Cerebellar cortex (tissue), 1 donor: ENCODE measurements at places on chromosomes 7 and 10.
A peak's percentile ranks its signal among the peaks of the same experiment; 100 is the strongest.

DNA sequence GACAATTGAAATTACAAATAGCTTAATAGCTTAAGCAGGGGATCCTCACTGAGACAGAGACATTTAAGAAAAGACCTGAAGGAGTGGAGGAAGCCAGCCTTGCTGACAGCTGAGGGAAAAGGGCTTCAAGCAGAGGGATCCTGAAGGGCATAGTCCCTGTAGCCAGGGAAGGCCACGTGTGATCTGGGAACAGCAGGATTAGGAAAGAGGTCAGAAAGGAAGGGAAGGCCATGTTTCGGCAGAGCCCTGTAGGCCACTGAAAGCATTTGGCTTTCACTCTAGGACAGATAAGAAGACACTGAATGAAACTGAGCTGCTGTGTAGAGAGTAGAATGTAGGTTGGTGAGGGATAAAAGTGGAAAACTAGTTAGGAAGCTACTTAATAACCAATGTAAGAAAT, 3.4 kb upstream of the AKR1C8 start:
- no peak for DNase-seq

DNA sequence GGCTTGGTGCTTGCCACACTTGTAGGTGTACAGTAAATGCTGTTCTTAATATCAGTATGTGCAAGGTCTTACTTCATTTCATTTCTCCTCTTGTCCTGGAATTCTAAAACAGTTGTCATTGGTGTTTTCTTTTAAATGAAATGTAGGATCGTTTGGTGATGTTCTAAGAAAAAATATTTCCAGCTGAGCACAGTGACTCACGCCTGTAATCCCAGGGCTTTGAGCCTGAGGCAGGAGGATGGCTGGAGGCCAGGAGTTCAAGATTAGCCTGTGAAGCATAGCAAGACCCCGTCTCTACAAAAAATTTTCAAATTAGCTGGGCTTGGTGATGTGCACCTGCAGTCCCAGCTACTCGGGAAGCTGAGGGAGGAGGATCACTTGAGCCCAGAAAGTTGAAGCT, 32.6 kb upstream of the ELN start:
- no peak for DNase-seq

- DNase-seq = no peak
Measured at GRCh38 chr7:29285444-29285793, 90.8 kb downstream of the CHN2 start.

- no peak for DNase-seq
Measured at GRCh38 chr10:34758447-34758996, 56.6 kb downstream of the PARD3 start.

- no peak for DNase-seq
Measured at GRCh38 chr10:132431537-132432175, 34.7 kb downstream of the PWWP2B start.

GRCh38 chr7:2120841-2121830, 111.6 kb downstream of the MAD1L1 start:
- no peak for DNase-seq

- DNase-seq = no peak
Measured at GRCh38 chr7:130882396-130882795, 148.4 kb upstream of the KLF14 start.

- peak; percentile 37 for DNase-seq
Measured at GRCh38 chr7:151448261-151449252, 8.6 kb upstream of the CRYGN start.

- no peak for DNase-seq
Measured at GRCh38 chr10:78416031-78417011, 382.7 kb downstream of the RPS24 start.

GRCh38 chr7:116431787-116432526, 67.6 kb upstream of the CAV2 start:
- no peak for DNase-seq

GRCh38 chr10:54650547-54650946, 150.5 kb downstream of the PCDH15 start:
- no peak for DNase-seq

DNA sequence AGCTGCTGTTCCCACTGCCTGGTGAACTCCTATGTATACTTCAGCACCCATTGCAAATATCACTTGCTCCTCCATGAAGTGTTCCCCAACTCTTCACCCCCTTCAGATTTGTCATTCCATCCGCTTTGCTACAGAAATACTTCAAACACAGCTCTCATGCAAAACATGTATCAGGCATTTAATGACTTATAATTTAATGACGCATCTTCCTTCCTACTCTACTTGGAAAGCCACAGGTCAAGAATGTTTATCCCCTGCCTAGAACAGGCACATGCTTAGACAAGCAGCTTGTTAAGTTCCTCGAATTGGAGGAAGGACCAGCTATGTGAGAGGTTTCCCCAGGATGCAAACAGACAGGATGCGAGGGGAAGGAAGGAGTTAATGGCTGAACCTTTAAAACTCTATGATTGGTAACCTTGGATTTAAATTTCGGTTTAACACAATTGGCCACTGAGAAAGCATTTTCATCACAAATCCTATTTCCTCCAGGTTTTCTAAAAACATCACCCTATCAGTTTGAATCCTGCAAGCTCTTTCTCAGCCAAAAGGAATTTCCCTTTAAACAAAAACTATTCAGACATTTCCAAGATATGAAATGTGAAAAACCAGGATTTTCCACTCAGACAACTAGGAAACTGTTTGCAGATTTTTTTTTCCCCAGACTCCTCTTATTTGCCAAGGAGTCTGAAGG, 11.5 kb downstream of the CREB3L2 start:
- DNase-seq = no peak

DNA sequence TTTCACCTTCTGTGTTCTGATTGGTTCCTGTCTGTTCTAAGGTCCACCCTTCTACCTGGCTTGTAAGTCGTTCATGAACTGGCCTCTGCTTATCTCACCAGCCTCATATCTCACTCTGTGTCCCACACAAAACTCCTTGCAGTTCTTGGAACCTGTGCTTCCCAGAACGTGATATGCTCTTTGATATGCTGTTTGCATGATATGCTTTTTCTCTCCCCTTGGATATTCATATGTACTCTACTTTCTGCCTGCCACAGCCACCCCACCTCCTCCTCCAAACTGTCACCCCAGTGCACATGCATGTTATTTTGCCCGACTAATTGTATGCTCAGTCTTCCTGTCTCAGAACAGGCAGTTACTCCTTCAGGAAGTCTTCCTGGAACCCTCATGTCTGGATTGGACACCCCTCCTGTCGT, 1.9 kb upstream of the ITPRIP start:
- no peak for DNase-seq

GRCh38 chr10:130421909-130422308, 285.7 kb downstream of the GLRX3 start:
- no peak for DNase-seq

DNA sequence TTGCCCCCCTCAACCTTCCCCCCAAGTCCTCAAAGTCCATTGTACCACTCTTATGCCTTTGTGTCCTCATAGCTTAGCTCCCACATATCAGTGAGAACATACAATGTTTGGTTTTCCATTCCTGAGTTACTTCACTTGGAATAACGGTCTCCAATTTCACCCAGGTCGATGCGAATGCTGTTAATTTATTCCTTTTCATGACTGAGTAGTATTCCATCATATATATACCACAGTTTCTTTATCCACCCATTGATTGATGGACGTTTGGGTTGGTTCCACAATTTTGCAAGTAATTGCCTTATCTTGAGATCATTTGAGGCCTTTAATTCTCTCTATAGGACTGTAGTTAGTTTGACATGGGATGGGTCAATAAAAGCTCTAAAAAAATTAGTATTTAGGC, 124.7 kb downstream of the ARL4A start:
- DNase-seq = no peak

DNA sequence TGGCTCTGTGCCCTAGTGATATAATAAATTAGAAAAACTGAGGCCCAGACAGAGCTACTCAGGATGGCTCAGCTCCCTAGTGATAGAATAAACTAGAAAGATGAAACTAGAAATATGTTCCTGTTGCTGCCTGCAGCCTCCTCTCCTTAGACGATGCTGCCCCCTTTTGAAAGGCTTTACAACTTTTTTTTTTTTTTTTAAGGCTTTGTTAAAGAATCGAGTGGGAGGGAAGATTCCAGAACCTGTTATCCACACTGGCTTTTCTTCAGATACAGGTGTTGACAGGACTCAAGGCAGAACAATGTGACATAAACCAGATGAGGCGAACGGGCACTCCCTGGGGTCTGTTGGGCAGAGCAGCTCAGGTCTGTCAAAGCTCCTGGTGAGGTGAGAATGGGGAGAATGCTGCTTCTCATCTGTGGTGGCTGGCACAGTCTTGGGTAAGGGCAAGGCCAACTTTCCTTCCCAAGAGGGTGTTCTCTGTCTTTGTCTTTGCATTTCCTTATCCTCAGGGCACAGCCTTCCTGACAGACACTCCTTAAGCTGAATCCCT, 175.1 kb downstream of the COBL start:
- peak; percentile 60 for DNase-seq

- no peak for DNase-seq
Measured at GRCh38 chr7:2036786-2037185, 196.0 kb downstream of the MAD1L1 start.

DNA sequence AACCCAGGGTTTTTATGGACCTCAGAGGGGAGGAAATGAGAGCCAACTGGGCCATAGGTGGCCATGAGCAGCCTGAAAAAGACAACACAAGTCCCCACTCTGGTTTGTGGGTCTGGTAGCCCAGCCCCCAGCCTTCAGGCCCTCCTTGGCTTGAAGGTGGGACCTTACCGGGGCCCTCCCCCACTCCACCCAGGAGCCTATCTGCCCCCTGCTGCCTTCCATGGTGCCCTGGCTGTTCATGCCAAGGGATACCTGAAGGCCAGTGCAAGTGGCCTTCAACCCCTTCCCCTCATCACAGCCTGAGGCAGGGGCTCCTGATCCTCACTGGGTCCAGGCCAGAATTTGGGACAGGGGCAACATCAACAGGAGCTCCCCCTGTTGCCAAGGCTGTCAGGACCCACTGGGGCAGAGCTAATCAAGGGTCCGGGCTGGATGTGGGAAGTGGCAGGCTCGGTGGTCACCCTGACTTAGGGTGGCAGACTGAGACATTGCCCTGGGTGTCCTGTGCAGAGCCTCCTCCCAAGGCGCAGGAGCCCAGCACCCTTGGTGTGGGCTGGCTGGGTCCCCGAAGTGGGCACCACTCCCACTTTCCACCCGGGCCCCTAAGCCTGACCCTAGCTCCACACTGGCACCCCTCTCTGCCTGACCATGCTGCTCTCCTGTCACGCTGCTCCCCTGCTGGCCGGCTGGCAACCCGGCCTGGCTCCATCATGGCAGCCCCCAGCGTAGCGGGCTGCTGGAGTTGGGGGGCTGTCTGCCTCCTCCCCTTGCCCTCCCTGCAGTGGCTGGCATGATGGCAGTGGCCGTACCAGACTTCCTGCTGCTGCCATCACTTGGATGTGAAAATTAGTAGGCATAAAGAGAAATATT, 6.4 kb downstream of the WDFY4 start:
- no peak for DNase-seq

GRCh38 chr7:151059367-151060112, at the start of gene SLC4A2:
Gene SLC4A2, plus strand, starts transcription at chr7:151059589. Its CDS starts 2,399 bp downstream, at chr7:151061988.
- DNase-seq = peak; percentile 53

DNA sequence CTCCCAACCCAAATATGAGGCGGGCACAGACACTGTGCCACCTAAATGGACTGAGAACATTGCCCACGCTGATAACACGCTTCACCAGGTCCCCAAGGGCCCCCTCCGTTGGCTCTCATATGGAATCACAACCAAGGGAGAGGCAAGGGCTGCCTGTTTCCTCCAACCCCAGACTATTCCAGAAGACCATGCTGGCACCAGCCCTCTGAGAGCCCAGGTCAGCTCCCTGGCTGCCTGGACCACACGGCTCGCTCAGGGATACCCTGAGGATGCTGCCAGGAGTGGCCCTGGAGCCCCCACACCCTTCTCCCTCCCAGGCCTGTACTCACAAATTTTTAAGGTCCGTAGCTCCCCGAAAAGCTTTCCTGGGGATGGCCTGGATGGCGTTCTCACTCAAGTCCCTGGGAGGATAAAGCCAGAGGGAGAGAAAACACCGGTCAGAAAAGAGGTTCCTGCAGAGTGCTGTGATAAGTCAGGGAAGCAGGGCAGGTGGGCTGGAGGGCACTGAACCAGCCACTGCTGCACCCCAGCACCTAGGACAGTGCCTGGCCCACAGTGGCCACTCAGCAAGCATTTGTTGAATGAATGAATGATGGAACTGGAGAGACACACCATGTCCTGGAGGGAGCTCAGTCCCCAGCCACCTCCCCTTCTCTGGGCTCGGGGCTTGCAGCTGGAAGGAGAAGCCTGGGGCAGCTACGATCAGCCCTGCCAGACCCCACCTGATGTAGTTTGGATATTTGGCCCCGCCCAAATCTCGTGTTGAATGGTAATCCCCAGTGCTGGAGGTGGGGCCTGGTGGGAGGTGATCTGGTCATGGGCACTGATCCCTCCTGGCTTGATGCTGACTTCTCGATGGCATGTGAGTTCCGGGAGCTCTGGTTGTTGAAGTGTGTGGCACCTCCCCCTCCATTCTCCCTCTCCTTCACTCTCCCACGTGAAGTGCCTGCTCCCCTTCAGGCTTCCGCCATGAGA, 119.8 kb downstream of the SLIT1 start:
- DNase-seq = no peak

DNA sequence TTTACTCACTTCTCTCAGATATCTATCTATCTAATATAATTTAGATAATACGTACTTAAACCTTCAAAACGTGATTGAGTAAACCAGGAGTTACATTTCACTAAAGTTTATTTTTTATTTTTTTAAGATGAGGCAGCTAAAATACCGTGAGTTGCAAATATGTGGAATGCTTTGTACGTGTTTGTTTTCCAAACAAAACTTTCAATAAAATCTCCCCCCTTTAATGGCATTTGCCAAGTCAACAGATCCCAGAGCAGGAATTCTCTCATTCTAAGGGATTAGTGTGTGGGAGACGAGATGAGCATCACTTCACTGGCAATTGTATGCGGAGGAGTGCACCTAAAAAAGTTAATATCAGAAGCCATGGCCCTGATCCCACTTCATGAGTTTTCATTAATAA, 53.7 kb upstream of the MAGI2 start:
- DNase-seq = no peak

- DNase-seq = no peak
Measured at GRCh38 chr7:12539681-12540080, 30.8 kb upstream of the SCIN start.

- DNase-seq = peak; percentile 46
Measured at GRCh38 chr10:132397671-132398565, 918 bp downstream of the PWWP2B start.

GRCh38 chr10:88911116-88911515, 31.1 kb downstream of the STAMBPL1 start:
- peak; percentile 84 for DNase-seq

GRCh38 chr7:121158665-121159064, 170.1 kb upstream of the WNT16 start:
- no peak for DNase-seq

GRCh38 chr10:62492012-62492869, 118.1 kb downstream of the ZNF365 start:
- peak; percentile 32 for DNase-seq
